Articular chondrocyte of knee joint (primary cell): ENCODE measurements at places on chromosomes 2 and 18. TPM values are rescaled to one million over a fixed set of nuclear protein-coding genes. Genes with fewer than 3 reads are reported as not detected.

Gene RASGRP3
- total RNA-seq = 0.32 and 0.39 TPM in 2 replicates

Gene CYBRD1
- 449 and 568 TPM in 2 replicates for total RNA-seq

Gene SLC9A2
- total RNA-seq = under 0.01 TPM in 1 of 2 replicates, not detected in the other

Gene GALR1
- not detected in 2 replicates for total RNA-seq

Gene LBX2
- total RNA-seq = 2.2 and 3.3 TPM in 2 replicates

Gene WDR54
- 18.3 and 19.7 TPM in 2 replicates for total RNA-seq

Gene KATNAL2
- 5.9 and 10.2 TPM in 2 replicates for total RNA-seq

Gene GULP1
- 114 and 121 TPM in 2 replicates for total RNA-seq

Gene PARD3B
- total RNA-seq = 16.9 and 19.5 TPM in 2 replicates

Gene HRH4
- 0.11 and 0.13 TPM in 2 replicates for total RNA-seq

Gene IHH
- not detected in 2 replicates for total RNA-seq

Gene MC5R
- total RNA-seq = not detected in 2 replicates

Gene KCNG2
- total RNA-seq = not detected in 2 replicates

Gene STPG4
- 0.32 and 0.52 TPM in 2 replicates for total RNA-seq

Gene LOXHD1
- total RNA-seq = not detected in 2 replicates

Gene CKAP2L
- total RNA-seq = 7.1 and 13.5 TPM in 2 replicates

Gene BCL2L11
- total RNA-seq = 4.6 and 7.2 TPM in 2 replicates

Gene RIOK3
- total RNA-seq = 137 and 151 TPM in 2 replicates
